ENCODE measurements at places on chromosomes 1 and 21.

DNA sequence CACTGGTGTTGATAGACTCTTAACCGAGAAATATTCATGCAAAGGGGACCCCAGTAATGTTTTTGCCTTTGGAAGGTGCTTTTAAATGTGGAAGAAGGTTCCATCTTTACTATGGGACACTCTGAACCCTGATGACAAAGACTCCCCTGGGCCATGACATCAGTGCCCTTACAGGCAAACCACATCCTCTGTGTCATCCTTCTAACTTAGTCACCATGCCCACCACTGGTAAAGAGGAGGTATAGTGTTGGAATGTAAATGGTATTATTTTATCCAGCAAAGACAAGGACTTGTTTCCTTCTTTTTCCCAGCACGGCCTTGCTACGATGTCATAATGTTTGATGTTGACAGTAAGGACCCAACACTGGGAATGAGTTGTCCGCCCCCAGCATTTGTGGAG lies 12.6 kb downstream of the METTL13 start:
- peak overlapping the region; percentile 62 for H3K27ac ChIP-seq
- peak overlapping the region; percentile 6 for H3K4me3 ChIP-seq
- peak; percentile 62 for DNase-seq
- H3K36me3 ChIP-seq = peaks cover 47% of the 10 kb centered on the region

DNA sequence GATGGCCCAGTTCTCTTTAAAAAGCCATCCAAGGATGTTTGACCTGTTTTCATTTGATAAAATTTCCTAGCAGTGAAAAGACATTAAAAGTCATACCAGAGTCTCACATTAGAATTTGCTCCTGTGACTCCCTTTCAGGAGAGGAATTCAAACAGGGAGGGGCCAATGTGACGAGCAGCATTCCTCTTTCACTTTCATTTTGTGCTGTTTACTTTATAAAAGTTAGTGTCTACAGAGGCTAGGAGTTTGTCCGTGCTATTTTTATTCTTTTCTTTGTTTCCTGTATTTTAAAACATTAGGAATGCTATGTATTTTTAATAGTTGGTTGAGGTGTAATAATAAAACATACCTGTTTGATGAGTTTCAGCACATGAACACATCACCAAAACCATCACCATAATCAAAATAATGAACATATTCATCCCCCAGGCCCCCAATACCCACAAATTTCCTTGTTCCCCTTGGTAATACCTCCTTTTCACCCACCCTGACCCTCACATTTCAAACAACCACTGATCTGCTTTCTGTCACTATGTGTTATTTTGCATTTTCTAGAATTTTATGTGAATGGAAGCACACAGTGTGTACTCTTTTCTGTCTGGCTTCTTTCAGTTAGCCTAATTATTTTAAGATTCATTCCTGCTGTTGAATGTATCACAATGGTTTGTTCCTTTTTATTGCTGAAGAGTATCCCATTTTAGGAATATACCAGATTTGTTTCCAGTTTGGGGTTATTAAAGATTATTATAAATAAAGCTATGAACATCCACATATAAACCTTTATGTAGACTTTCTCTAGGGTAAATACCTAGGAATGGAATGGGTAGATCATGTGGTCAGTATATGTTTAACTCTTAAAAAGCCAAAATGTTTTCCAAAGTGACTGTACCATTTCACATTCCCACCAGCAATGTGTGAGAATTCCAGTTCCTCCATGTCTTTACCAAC lies 129.5 kb downstream of the TENT5C start:
- H3K27ac ChIP-seq = peak overlapping the region; percentile 11
- H3K36me3 ChIP-seq = no peaks in the 10 kb centered on the region
- no peaks in the 10 kb centered on the region for H3K27me3 ChIP-seq
- H3K4me1 ChIP-seq = no peaks in the 10 kb centered on the region
- H3K4me3 ChIP-seq = peak overlapping the region; percentile 37
- DNase-seq = peak; percentile 46

- peaks cover 8% of the 10 kb centered on the region for H3K4me1 ChIP-seq
- H3K4me3 ChIP-seq = no peak overlapping the region
- no peak for DNase-seq
- H3K27ac ChIP-seq = no peak overlapping the region
- no peaks in the 10 kb centered on the region for H3K36me3 ChIP-seq
- no peaks in the 10 kb centered on the region for H3K27me3 ChIP-seq
These were observed 71.9 kb downstream of the ADARB1 start for GRCh38 chr21:45146306-45146705.

DNA sequence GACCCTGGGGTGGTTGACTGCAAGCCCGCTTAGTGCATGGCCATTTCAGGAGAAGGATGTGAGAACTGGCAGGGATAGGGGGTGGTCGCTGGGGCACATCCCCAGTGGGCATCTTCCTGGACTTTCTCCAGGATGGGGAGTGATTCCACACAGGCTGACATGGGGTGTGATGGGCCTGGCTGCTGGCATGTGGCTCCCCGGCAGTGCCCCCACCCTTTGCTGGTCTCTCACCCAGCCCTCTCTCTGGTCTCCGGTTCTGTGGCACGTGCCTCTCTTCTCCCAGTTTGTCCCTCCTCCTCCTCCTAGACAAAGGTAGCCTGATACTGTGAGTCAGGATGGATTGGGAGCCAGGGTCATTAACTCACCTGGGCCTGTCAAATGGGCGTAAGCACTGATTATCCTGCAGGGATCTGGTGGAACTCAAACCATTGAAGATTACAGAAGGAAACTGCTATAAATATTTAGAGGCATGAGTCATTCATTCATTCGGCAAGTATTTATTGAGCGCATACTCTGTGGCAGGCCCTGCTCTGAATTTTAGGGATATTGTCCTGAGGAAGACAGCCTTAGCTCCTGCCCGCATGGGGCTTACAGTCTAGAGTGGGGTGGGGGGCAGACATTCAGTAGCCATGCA lies 23.6 kb upstream of the EPS8L3 start:
- no peak overlapping the region for H3K4me3 ChIP-seq
- no peaks in the 10 kb centered on the region for H3K27me3 ChIP-seq
- peak; percentile 27 for DNase-seq
- peaks cover 22% of the 10 kb centered on the region for H3K4me1 ChIP-seq

DNA sequence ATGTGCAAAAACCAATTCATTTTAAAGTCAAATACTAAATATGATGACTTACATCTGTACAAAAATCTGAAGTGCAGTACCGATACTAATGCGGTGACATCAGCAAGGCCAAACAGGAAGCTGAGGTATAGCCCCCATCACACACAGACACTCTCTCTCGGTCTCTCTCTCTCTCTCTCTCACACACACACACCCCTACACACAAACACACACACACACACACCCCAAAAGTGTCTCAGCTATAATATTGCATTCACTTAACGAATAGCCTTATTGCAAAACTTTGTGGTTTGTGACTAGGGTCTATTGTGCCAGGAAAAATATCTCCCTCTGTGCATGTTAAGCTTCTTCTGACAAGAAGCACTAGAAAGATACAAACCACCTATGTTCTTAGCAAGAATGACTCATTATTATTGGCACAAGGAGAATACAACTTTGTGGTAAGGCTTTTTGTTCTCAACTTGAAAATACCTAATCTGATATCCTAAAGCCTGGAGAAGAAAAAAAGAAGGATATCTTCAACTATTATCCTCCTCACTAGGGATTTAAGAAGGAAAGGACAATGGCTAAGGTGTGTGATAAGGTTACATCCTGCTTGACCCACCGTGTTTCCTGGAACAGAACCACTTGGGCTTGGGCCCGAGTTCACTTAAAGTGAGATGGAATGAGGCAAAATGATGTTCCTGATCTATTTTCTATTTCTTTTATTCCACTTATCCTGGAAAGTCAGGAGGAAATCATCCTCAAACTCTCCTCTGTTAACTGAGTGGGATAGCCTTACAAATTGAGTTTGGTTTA lies 107.1 kb downstream of the NIBAN1 start:
- peak; percentile 100 for DNase-seq
- no peak overlapping the region for H3K4me3 ChIP-seq
- peak overlapping the region; percentile 29 for H3K27ac ChIP-seq
- H3K4me1 ChIP-seq = peaks cover 13% of the 10 kb centered on the region

- H3K27ac ChIP-seq = no peak overlapping the region
- peak; percentile 68 for DNase-seq
- no peaks in the 10 kb centered on the region for H3K36me3 ChIP-seq
- H3K27me3 ChIP-seq = no peaks in the 10 kb centered on the region
- H3K4me1 ChIP-seq = no peaks in the 10 kb centered on the region
These were observed 29.6 kb upstream of the CADM3 start for GRCh38 chr1:159141584-159142390.

GRCh38 chr1:23019094-23019862 lies at the start of gene KDM1A:
KDM1A (plus strand) TSS chr1:23019468; CDS start chr1:23019597, 129 bp downstream.
- H3K36me3 ChIP-seq = no peaks in the 10 kb centered on the region
- peak; percentile 95 for DNase-seq
- no peaks in the 10 kb centered on the region for H3K27me3 ChIP-seq
- no peaks in the 10 kb centered on the region for H3K4me1 ChIP-seq
- peak within 1 kb of the TSS; percentile 80 for H3K27ac ChIP-seq

DNA sequence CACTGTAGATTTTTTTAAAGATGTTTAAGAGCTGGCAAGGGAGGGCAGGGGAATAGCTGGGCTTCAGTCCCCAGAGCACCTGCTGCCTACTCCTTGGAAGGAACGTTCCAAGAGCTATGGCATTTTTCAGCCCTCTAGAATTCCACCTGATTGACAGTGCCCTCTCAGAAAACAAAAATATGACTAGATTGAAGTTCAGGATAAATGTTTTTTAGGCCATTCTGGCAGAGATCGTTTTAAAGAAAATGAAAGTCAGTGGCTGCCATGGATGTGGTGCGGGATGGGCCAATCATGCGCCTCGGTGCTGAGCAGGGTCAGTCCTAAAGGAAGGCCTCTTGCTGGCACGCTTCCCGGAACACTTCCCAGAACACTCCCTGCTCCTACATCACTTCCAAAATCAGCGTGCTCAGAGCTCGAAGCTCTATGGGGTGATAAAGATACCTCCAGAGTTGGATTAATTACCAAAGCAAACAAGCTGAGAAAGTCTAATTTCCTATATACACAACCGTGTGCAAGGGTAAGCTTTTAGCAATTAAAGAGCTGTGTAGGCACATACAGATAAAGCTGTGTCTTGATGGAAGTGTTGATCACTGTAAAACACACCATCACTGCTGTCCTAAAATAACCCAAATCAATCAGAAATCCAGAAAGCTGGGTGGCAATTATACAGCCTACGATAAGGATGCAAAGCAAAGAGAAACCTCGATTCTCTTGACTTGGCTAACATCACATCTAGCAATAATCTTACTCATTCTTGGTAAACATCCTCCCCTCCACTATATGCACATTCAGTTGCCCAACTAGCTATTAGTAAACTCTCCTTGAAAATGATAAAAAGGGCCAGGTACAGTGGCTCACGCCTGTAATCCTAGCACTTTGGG lies 34.6 kb downstream of the TGFBR3 start:
- H3K4me1 ChIP-seq = no peaks in the 10 kb centered on the region
- H3K4me3 ChIP-seq = no peak overlapping the region
- H3K36me3 ChIP-seq = no peaks in the 10 kb centered on the region
- H3K27ac ChIP-seq = no peak overlapping the region
- peak; percentile 68 for DNase-seq

DNA sequence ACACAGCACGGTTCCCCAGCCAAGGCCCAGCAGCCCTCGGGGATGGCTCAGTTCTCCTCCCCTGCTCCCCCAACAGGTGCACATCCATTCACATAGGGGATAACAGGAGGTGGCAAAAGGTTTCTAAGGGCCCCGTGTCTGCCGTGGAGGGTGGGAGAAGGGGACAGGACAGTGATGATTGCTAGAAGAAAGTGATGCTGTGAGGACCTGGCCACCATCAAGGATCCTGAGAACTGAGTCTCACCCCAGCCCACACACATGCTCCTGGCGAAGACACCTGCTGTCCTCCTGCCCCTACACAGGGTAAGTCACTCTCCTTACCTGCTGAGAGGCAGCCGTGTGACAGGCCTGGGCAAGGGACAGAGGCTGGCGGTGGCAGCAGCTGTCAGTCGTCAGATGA lies 54.5 kb downstream of the GNG4 start:
- no peak for DNase-seq
- no peaks in the 10 kb centered on the region for H3K4me1 ChIP-seq
- H3K36me3 ChIP-seq = no peaks in the 10 kb centered on the region
- no peak overlapping the region for H3K27ac ChIP-seq
- no peaks in the 10 kb centered on the region for H3K27me3 ChIP-seq
- H3K4me3 ChIP-seq = no peak overlapping the region

DNA sequence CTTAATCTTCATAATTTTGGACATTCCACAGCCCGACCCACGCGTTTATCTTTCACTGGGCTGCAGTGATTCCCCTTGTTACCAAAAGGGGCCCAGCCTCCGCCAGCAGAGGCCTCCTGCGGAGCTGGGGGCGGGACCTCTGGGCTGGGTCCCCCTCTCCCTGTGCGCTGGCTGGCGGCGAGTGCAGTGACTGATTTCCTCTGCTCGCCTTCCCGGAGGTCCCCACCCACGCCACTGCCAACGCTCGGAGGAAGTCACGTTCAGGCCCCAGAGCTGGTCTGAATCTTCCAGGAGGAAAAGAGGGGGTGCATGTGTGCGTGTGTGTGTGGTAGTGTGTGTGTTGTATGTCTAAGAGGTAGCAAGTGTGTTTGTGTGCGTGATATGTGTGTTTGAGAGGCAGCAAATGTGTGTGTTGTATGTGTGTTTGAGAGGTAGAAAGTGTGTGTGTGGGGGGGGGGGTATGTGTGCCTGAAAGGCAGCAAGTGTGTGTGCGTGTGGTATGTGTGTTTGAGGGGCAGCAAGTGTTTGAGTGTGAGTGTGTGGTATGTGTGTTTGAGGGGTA lies 35.0 kb upstream of the JAK1 start:
- peak overlapping the region; percentile 33 for H3K27ac ChIP-seq
- no peaks in the 10 kb centered on the region for H3K36me3 ChIP-seq
- peak; percentile 39 for DNase-seq

GRCh38 chr1:7404046-7404742 lies 366.9 kb upstream of the VAMP3 start:
- no peaks in the 10 kb centered on the region for H3K27me3 ChIP-seq
- H3K4me3 ChIP-seq = no peak overlapping the region
- DNase-seq = no peak
- H3K27ac ChIP-seq = no peak overlapping the region
- H3K36me3 ChIP-seq = no peaks in the 10 kb centered on the region
- H3K4me1 ChIP-seq = peaks cover 12% of the 10 kb centered on the region

GRCh38 chr1:112346801-112347350 lies 49.1 kb upstream of the CTTNBP2NL start:
- no peak overlapping the region for H3K27ac ChIP-seq
- peaks cover 7% of the 10 kb centered on the region for H3K27me3 ChIP-seq
- H3K4me1 ChIP-seq = peaks cover 4% of the 10 kb centered on the region

- H3K27ac ChIP-seq = no peak overlapping the region
- H3K4me3 ChIP-seq = no peak overlapping the region
- no peaks in the 10 kb centered on the region for H3K4me1 ChIP-seq
- peaks cover 2% of the 10 kb centered on the region for H3K27me3 ChIP-seq
- peak; percentile 16 for DNase-seq
These were observed 2.7 kb upstream of the FMO1 start for GRCh38 chr1:171245458-171246064.

GRCh38 chr1:204130981-204131892 lies 20.6 kb downstream of the ETNK2 start:
- no peak overlapping the region for H3K4me3 ChIP-seq
- peaks cover 35% of the 10 kb centered on the region for H3K4me1 ChIP-seq
- H3K27me3 ChIP-seq = no peaks in the 10 kb centered on the region
- peak overlapping the region; percentile 62 for H3K27ac ChIP-seq
- peak; percentile 82 for DNase-seq
- H3K36me3 ChIP-seq = no peaks in the 10 kb centered on the region

GRCh38 chr1:111197598-111198284 lies 2.7 kb downstream of the DENND2D start:
- H3K36me3 ChIP-seq = no peaks in the 10 kb centered on the region
- H3K4me1 ChIP-seq = peaks cover 5% of the 10 kb centered on the region
- DNase-seq = no peak
- peaks cover 3% of the 10 kb centered on the region for H3K27me3 ChIP-seq
- H3K27ac ChIP-seq = no peak overlapping the region
- H3K4me3 ChIP-seq = no peak overlapping the region

Measured in astrocyte (in vitro differentiated cells and primary cell).